ENCODE measurements at places on chromosomes 2 and 18. TPM values are rescaled to one million over a fixed set of nuclear protein-coding genes. Genes with fewer than 3 reads are reported as not detected.

DNA sequence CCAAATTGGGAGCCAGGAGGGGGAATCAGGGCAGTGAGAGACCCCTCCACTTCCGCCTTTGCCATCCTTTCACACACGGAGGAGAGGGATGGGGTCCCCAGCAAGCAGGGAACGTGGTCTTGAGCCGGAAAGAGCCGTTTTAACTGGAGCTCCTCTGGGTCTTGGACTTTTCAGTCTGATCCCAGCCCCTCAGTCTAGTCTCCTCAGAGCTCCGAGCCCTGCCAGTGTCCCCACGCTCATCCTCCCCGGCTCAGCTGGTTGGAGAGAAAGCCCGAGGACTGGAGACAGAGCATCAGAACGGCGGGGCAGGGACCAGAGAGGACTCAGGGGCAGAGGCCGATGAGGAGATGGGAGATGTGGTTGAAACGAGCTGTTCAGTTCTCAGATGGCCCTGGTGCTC lies 26.1 kb upstream of the OTOF start:
- peaks cover 66% of the 10 kb centered on the region for H3K27me3 ChIP-seq
- DNase-seq = no peak
- H3K27ac ChIP-seq = no peak overlapping the region
- no peaks in the 10 kb centered on the region for H3K36me3 ChIP-seq

GRCh38 chr2:152632736-152633135 lies 84.5 kb downstream of the PRPF40A start:
- DNase-seq = no peak
- H3K4me3 ChIP-seq = no peak overlapping the region
- no peaks in the 10 kb centered on the region for H3K27me3 ChIP-seq

DNA sequence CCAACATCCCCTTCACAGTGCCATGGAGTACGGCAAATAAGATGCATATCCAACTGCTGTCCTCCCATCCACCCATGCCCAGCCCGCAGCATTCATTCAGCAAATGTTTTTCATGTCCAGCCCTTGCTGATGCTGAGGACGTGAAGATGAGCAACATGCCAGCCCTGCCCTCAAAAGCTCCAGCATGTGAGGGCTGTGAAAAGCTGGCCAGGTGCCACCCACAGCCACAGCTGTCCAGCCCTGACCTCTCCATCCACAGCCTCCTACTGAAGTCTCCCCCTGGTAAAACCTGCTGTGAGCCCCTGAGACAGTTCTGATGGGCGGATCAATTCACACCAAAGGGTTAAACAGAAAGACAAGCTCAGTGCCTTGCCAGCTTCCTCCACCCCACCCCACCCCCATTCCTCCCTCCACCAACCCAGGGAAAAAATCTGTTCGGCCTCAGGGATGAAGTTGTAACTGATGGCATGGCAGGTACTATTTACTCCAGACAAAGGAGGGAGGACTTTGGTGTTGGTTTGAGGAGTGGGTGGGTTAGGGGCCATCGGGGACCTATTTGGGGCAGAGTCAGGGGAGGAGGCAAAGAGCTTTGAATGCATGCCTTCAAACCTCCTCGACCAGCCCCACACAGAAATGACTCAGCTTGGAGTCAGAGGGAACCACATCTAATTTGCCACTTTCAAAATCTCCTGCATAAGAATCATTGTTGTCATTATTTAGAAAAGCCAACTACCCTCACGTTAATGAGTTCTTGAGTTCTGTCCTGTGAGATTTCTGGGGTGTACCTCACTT lies 4.3 kb downstream of the ZBTB7C start:
- peak; percentile 98 for DNase-seq
- H3K27ac ChIP-seq = no peak overlapping the region
- no peak overlapping the region for H3K4me3 ChIP-seq
- H3K4me1 ChIP-seq = peaks cover 5% of the 10 kb centered on the region
- H3K36me3 ChIP-seq = no peaks in the 10 kb centered on the region

- no peaks in the 10 kb centered on the region for H3K36me3 ChIP-seq
- no peak overlapping the region for H3K4me3 ChIP-seq
- DNase-seq = no peak
- no peaks in the 10 kb centered on the region for H3K4me1 ChIP-seq
Observed at GRCh38 chr18:38900031-38900430, 1334.4 kb upstream of the CELF4 start.

DNA sequence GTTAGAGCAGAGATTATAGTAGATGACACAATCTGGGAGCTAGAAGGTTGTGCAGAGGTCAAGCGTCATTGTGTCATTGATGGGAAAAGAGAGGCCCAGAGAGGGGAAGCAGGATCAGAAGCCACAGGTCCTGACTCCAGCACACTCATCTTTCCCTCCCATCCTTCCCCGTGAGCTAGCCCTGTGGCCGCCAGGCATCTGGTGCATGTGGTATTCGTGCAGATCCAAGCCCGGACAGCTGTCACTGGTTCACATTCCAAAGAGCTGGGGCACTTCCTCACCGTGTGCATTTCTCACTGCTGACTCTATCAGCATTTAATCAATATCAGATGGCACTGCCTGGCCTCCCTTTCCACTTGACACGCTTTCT lies 94.1 kb upstream of the THOC1 start:
- peaks cover 47% of the 10 kb centered on the region for H3K4me1 ChIP-seq
- no peaks in the 10 kb centered on the region for H3K27me3 ChIP-seq
- H3K36me3 ChIP-seq = no peaks in the 10 kb centered on the region
- no peak overlapping the region for H3K4me3 ChIP-seq
- H3K27ac ChIP-seq = peak overlapping the region; percentile 87
- DNase-seq = peak; percentile 80

- H3K27ac ChIP-seq = no peak overlapping the region
- H3K4me3 ChIP-seq = no peak overlapping the region
- H3K36me3 ChIP-seq = no peaks in the 10 kb centered on the region
- H3K4me1 ChIP-seq = no peaks in the 10 kb centered on the region
Observed at GRCh38 chr18:29711932-29712331, 1330.6 kb downstream of the DSC3 start.

DSG1 gene
- total RNA-seq = not detected

LHCGR gene
- not detected for total RNA-seq

GRCh38 chr2:54964271-54964670 lies 86.0 kb downstream of the RTN4 start:
- peaks cover 10% of the 10 kb centered on the region for H3K4me1 ChIP-seq
- H3K27ac ChIP-seq = no peak overlapping the region
- peaks cover 12% of the 10 kb centered on the region for H3K36me3 ChIP-seq
- no peak for DNase-seq
- H3K4me3 ChIP-seq = no peak overlapping the region
- no peaks in the 10 kb centered on the region for H3K27me3 ChIP-seq

DNA sequence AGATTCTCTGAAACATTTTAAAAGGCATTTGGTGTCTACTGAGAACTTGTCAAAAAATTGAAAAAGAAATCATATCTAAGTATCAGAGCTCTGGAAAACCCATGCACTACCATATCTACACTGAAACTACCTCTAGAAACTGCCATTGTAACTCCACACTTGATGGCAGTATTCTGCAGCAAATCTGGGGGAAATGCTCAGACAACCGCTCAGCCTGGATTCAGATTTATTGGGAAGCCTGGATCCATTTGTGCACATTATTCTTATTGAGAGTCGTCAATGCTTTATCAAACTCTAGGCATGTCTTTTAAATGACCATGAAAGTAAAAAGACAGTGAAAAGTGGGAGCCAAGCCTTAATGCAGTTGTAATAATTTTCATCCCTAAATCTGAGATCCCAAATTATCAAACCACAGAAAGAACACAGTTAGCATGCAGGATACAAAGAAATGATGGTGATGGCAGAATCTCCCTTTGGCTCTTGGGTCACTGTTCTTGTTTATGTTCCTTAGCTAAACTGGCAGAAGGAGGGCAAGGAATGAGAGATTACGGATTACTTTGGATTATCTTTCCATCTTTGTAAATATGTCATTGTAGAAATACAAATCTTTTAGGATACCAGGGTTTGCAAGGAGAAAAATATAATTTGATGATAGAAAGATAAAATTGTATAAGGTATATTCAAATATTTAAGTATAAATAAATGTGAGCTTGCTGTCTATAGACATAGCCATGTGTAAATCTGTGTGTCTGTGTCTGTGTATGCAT lies 512.1 kb upstream of the SYT4 start:
- H3K27ac ChIP-seq = no peak overlapping the region
- H3K4me1 ChIP-seq = no peaks in the 10 kb centered on the region
- no peak overlapping the region for H3K4me3 ChIP-seq
- H3K36me3 ChIP-seq = no peaks in the 10 kb centered on the region
- no peaks in the 10 kb centered on the region for H3K27me3 ChIP-seq

- H3K36me3 ChIP-seq = no peaks in the 10 kb centered on the region
- no peaks in the 10 kb centered on the region for H3K27me3 ChIP-seq
- H3K27ac ChIP-seq = no peak overlapping the region
- no peak overlapping the region for H3K4me3 ChIP-seq
- DNase-seq = no peak
Observed at GRCh38 chr2:115483666-115484065, 1041.2 kb downstream of the DPP10 start.

GRCh38 chr2:204019572-204020501 lies 83.3 kb downstream of the ICOS start:
- DNase-seq = peak; percentile 43
- H3K27ac ChIP-seq = no peak overlapping the region
- H3K4me3 ChIP-seq = no peak overlapping the region
- peaks cover 4% of the 10 kb centered on the region for H3K4me1 ChIP-seq
- no peaks in the 10 kb centered on the region for H3K36me3 ChIP-seq
- H3K27me3 ChIP-seq = peaks cover 13% of the 10 kb centered on the region

DNA sequence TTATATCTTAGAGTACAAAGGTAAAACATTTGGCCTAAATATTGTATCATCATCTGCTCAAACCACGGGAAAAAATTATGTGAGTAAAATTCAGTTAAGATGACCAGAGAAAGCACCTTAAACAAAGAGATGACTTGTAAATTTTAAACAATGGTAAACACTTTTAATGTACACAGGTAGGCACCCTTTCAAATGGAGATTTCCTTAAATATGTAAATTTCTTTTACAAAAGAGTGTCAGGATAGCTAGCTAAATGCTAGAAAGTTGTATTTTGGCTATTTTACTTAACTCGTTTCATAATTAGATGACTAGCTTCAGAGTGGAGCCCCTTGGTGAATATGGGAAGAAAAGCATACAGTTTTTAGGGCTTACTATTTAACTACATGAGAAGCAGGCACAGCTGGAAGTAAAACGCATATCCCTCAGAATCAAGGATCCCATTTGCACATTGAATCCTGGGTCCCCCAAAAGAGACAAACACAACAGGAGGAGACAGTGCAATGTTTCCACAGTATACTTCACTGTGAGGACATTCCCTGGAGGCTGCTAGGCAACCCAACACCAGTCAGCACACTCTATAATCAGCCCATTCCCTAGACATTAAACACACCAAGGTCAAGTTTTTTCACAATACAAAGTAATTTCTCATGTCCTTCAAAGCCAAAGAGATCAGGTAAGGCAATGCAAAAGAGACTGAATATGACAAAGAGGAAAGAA lies 1154.4 kb downstream of the DPP10 start:
- no peaks in the 10 kb centered on the region for H3K4me1 ChIP-seq
- no peaks in the 10 kb centered on the region for H3K27me3 ChIP-seq
- H3K27ac ChIP-seq = no peak overlapping the region
- H3K4me3 ChIP-seq = no peak overlapping the region
- no peaks in the 10 kb centered on the region for H3K36me3 ChIP-seq

DNA sequence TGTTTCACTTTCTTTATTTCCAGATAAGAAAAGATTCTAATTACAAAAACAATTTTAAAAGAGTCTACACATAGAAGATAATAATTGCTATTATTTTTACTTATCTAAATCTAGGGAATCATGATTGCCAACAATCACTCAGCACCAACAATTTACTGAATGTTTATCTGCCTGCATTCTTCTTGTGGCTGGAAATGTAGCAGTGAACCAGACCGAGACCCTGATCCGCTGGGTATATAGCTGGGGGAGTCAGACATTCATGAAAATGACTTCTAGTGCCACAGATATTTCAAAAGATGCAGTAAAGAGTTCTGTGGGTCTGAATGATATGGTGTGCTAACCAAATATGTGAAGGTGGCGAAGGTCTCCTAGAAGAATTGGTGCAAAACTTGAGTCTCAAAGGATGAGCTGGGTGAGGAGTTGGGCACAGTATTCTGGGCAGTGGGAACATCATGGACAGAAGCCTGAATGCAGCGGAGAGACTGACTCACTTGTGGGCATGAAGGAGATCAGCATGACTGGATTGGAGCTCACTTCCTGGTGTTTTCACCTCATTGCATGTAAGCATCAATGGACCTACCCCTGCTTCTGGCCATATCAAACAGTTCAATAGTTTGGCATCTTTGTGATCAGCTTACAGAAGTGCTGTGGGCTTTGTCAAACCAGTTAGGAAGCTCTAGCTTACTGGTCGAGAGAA lies 26.1 kb upstream of the FN1 start:
- H3K36me3 ChIP-seq = no peaks in the 10 kb centered on the region
- H3K27ac ChIP-seq = peak overlapping the region; percentile 88
- DNase-seq = no peak
- no peak overlapping the region for H3K4me3 ChIP-seq
- no peaks in the 10 kb centered on the region for H3K27me3 ChIP-seq

SNORC gene
- 0.72 TPM for total RNA-seq

- DNase-seq = no peak
- H3K4me1 ChIP-seq = peaks cover 4% of the 10 kb centered on the region
- peaks cover 8% of the 10 kb centered on the region for H3K36me3 ChIP-seq
- H3K4me3 ChIP-seq = no peak overlapping the region
Observed at GRCh38 chr18:6960124-6960523, 157.5 kb downstream of the LAMA1 start.

DNA sequence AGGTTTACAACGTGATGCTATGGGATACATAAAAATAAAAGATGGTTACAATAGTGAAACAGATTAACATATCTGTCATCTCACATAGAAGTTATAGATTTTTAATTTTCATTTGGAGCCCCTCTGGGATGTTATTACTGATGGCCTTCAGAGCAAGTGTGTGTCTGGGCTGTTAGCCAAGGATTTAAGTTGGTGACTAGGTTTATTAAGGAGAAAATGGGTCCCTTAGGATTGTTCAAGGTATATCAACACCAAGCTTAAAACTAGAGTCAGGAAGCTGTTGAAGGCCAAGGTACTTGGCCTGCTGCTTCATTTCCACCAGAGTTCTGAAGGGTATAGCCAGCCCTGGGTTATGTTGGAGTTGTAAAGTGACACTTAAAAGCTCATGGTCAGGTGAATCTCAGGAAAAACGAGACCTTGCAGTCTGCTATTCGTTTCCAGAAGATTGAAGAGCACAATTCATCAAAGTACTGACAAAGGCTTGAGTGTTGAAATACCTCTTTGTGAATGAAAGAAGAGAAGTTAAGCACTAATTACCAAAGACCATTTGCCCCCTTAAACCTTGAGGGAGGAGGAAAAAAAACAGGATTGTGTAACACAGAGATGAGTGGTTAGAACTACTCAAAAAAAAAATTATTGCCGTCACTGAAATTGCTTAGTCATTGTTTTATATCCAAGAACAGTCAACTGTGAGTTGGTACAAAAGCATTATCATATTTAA lies 48.4 kb downstream of the MAP2 start:
- no peak overlapping the region for H3K4me3 ChIP-seq
- peak; percentile 66 for DNase-seq
- no peaks in the 10 kb centered on the region for H3K27me3 ChIP-seq

- H3K4me1 ChIP-seq = peaks cover 8% of the 10 kb centered on the region
- no peaks in the 10 kb centered on the region for H3K36me3 ChIP-seq
- DNase-seq = no peak
- H3K27ac ChIP-seq = no peak overlapping the region
Observed at GRCh38 chr2:201959198-201959597, 74.5 kb upstream of the FZD7 start.

ERMN gene
- 1.4 TPM for total RNA-seq
